NCI-H1092 (cell line): ENCODE measurements at places on chromosomes 12 and 14.

GRCh38 chr12:131312793-131313545 is 359.3 kb downstream of the ADGRD1 start:
- no peak for DNase-seq

DNA sequence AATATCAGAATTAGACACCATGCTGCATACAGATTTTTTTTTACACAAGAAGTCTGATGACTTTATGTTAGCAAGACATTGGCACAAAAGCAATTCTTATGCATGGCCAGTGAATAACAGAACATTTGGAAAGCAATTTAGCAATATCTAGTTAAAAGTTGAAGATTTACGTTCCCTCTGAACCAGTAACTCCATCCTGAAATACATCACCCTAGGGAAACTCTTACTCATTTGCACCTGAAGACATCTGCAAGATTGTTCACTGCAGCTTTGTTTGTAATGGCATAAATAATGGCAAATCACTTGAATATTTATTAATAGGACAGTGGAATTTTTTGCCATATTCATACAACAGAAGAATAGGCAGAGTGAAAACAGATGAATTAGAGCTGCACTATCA is 670.0 kb upstream of the NOVA1 start:
- DNase-seq: no peak

DNA sequence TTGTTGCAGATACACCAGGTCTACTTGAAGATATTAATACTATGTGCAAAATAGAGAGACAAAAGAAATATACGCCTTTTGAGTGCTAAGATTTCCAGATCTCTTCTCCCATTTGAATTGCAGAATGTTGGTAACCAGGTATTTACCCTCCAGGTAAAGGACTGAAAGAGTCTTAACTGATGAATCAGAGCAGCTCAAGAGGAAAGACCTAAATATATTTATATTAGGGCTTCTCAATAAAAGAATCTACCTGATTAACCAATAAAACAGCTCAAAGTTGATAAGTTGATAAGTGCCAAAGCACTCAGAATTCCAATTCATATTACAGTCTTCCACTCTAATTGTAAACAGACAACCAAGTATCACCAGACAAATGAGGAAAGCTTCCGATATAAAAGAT is 59.2 kb downstream of the ZNF641 start:
- DNase-seq: no peak

DNA sequence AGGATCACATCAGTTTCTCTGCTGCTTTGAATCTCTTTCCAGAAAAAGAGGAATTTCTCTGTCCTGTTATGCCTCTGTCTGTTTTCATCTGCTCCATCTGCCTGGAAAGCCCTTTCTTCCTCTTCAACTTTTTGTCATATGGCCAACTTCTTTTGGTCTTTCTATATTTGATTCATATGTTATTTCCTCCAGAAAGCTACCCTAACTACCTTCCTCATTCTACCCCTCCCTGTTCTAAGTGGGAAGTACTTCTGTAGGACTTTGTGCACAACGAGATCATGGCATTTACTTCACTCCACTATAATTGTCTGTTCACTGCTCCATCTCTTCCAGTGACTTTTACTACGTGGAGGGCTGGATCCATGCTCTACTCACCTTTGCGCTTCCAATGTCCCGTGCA is 5.9 kb downstream of the CLEC4D start:
- DNase-seq: no peak

- DNase-seq: peak; percentile 14
These were observed 32.3 kb downstream of the KCNK13 start for GRCh38 chr14:90093942-90094595.

DNA sequence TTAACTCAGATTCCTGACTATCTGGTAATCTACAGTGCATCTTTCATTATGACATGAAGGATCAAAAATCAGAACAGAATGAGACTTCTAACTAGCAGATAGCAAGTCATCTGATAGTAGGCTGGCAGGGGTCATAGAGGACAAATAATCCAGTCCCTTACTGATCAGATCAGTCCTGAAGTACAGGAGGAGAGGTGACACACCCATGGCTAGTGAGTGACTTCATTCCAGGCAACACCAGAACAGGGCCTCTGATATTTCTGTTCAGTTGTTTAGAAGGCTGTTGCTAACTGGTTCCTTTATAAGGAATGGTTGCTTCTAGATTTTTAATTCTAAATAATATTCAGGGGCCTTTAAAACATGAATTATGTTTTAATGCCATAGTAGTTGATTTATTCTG is 222.1 kb downstream of the NTF3 start:
- DNase-seq: no peak

DNA sequence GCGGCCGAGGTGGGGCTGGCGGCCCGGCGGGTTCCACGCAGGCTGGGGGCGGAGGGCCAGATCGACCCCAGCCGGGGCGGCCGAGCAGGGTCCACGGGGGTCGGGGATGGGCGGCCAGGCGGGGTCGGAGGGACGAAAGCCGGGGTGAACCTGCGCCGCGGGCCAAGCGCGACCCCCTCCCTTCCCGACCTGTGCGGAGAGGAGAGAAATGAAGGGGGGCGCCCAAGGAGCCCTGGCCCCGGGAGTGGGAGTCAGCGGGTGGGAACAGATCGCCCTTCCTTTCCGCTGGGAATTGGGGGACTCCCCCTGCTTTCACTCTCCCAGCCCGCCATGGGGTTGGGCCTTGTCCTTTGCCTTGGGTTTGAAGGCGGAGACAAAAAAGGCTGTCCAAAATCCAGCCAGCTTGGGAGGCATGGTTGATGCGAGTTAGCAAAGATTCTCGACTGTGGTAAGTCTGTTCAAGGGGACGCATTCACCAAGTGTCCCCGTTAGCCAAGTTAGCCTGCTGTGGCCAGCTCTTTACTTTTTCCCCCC is 559 bp upstream of the CKAP4 start:
- no peak for DNase-seq

- DNase-seq: no peak
These were observed 454.2 kb downstream of the DPF3 start for GRCh38 chr14:72439707-72440106.

GRCh38 chr14:64244279-64244678 is 49.9 kb downstream of the ESR2 start:
- peak; percentile 34 for DNase-seq

- no peak for DNase-seq
These were observed 644 bp downstream of the NAB2 start for GRCh38 chr12:57089271-57090245.

- no peak for DNase-seq
These were observed 47.1 kb upstream of the PSMA6 start for GRCh38 chr14:35245051-35245450.

GRCh38 chr14:76287063-76287462 is 88.9 kb upstream of the ESRRB start:
- DNase-seq: no peak

- DNase-seq: no peak
These were observed 10.1 kb upstream of the NR2C1 start for GRCh38 chr12:95083471-95083870.
